ENCODE measurements at places on chromosomes 3 and 15.

- DNase-seq, result no peak
Observed at GRCh38 chr3:74592359-74592758, 22.1 kb downstream of the CNTN3 start.

GRCh38 chr15:58066042-58066867, 744 bp upstream of the ALDH1A2 start:
- DNase-seq, result peak; percentile 16

GRCh38 chr3:152779653-152780052, 55.3 kb upstream of the P2RY1 start:
- no peak for DNase-seq

GRCh38 chr15:75178938-75179745, 22.5 kb upstream of the C15orf39 start:
- DNase-seq, result no peak

- DNase-seq, result no peak
Observed at GRCh38 chr3:195040094-195040493, 230.9 kb downstream of the XXYLT1 start.

DNA sequence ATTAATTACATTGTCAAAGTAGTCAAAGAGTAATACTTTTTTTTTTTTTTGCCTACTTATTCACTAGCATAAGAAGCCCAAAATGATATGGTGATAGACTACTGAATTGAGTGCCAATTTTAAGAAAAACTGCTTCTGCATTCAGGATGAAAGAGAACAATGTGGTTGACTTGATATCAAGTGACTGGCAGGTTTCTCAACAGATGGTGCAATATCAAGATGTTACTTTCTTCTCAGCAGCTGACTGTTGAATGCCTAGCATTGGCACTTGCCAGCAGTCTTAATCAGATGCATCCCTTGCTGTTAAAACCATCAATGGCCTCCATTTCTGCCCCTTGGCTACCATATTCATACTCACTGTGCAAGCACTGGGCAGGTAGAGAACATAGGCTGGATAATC, 863.2 kb downstream of the GBE1 start:
- no peak for DNase-seq

- DNase-seq, result no peak
Observed at GRCh38 chr3:184945886-184946625, 134.1 kb downstream of the VPS8 start.

DNA sequence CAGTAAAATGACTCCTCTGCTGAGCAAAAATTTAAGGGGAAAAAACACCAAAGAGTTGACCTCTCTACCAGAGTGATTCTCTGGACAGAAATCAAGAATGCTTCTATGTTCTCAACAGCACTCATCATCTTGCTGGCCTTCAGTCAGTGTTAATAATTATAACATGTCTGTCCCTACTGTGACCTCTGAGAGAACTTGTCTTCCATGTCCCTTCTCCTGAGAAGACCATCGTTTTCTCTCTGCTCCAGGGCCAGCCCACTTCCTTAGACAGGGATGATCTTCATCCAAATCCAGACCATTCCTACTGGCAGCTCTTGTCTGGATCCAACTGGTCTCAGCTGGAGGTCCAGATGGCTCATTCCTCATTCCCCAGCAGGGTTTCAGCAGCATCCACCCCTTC, 139.0 kb upstream of the NECTIN3 start:
- no peak for DNase-seq

GRCh38 chr3:64083575-64083974, 60.3 kb upstream of the PSMD6 start:
- no peak for DNase-seq

- DNase-seq, result no peak
Observed at GRCh38 chr15:60394689-60395097, 3.1 kb downstream of the ANXA2 start.

- DNase-seq, result no peak
Observed at GRCh38 chr3:35946121-35946853, 307.0 kb downstream of the ARPP21 start.

DNA sequence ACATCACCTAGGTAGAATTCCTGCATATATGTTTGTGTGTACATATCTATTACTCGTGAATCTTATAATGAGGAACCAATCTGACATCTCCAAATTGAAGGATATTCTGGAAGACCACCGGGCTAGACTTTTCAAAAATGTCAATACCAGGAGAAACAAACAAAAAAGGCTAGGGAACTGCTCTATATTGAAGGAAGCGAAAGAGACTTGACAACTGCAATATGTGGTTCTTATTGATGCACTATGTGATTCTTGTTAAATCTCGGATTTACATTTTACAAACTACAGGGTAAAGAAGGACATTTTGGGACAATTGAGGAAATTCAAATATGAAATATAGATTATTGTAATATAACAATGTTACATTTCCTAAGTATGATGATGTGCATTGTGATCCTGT, 137.5 kb upstream of the CCDC54 start:
- DNase-seq, result no peak

DNA sequence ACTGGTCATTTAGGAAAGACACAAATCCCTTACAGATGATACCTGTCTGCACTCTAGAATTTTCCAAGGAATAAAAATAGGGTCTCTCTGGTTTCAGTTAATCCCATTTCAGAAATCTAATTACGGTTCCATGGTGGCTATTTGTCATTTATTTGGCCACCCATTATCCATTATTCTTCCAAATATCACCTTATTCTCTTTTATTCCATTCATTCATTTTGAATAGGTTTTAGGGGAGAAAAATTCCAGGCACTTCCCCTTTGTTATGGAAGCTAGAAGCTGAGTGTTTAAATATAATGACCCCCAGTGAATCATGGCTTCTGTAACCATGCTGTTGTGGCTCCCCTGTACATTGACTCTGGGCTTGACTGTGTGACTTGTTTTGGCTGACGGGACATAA, 420.8 kb upstream of the DPH6 start:
- DNase-seq, result no peak

DNA sequence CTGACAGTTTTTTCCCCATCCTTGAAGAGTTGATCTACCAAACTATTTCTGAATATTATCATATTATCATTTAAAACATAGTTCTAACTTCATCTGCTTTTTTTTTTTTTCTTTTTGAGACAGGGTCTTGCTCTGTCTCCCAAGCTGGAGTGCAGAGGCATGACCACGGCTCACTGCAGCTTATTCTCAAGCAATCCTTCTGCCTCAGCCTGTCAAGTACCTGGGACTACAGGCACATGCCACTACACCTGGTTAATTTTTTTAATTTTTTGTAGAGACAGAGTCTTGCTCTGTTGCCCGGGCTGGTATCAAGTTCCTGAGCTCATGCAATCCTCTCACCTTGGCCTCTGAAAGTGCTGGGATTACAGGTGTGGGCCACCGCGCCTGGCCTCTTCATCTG, 1.3 kb downstream of the EIF2AK4 start:
- DNase-seq, result no peak

DNA sequence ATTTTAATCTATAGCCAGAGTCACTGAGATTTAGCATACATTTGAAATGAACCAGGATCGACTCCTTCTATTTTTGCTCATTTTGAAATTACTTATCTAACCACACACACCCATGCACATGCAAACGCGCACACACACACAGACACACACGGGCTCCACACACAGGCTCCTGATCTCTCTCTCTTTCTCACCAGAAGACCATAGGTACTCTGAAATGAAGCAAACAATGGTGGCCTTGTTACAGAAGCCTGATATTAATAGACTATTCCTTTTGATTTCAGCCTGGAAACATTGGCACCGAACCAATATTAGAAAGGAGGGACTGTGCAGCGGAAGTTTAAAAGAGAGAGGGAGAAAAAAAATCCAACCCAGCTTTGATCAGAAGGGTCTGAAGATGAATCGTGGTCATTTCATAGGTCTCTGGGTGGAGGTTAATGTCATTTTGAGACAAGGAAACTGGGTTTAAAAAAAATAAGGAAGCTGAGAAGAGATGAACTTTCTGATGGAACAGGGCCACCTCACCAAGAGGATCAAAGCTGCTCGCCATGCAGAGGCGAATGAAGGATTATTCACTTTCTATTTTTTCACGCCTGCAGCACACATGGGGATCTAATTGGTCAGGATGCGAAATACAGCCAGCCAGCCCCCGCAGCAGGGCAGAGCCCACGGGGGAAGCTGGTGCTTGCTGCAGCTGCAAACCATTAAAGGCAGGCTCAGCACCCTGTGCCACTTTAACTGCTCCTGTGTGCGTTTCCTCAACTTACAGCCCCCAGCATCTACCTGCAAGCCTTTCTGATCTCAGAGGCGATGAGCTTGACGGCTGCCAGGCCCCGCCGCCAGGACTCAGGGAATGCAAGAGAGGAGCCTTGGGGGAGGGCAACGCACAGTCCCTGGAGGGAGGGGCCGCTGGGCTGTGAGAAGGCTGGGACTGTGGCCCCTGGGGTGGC, 88.8 kb downstream of the HES1 start:
- no peak for DNase-seq

DNA sequence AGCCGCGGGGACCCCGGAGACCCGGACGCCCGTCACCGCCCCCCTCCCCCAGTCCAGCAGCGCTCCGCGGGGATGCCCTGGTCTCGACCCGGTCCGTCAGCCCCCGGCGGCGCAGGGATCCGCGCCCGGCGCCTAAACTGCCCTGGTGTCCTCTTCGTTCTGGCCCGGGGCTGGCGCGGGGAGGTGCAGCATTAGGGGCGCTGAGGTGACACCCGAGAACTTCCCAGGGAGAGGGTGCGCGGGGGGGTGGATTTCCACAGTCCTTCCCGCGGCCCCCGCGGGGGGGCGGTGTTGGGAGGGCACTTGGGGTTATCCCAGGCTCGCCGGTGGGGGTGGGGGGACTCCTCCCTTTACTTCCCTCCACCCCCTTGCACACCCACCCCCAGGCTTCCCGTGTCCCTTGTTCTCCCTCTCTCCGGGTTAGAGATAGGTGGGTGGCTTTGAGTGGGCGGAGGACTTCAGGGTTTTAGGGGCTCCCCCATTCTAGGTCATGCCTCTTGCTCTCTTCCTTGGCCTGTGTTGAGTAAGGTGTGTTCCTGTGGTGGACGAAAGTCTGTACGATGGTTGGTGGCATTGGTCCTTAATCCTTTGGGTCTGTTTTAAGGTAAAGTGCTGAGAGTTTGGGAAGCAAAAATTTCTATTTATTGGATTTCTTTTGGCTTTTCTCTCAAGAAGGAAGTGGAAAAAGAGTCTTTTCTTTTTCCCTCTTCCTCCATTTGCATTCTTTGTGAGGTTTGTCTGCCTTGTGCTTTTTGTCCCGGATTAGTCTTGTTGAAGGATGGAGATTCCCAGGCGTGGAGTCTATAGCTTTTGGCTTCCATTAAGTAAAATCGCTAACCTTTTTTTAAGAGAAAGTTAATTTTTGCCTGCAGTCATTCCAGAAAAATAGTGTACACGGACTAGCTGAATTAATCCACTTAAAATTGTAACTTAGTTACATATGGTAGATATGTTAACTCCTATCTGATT, 811 bp downstream of the SKIL start:
- DNase-seq, result peak; percentile 56

DNA sequence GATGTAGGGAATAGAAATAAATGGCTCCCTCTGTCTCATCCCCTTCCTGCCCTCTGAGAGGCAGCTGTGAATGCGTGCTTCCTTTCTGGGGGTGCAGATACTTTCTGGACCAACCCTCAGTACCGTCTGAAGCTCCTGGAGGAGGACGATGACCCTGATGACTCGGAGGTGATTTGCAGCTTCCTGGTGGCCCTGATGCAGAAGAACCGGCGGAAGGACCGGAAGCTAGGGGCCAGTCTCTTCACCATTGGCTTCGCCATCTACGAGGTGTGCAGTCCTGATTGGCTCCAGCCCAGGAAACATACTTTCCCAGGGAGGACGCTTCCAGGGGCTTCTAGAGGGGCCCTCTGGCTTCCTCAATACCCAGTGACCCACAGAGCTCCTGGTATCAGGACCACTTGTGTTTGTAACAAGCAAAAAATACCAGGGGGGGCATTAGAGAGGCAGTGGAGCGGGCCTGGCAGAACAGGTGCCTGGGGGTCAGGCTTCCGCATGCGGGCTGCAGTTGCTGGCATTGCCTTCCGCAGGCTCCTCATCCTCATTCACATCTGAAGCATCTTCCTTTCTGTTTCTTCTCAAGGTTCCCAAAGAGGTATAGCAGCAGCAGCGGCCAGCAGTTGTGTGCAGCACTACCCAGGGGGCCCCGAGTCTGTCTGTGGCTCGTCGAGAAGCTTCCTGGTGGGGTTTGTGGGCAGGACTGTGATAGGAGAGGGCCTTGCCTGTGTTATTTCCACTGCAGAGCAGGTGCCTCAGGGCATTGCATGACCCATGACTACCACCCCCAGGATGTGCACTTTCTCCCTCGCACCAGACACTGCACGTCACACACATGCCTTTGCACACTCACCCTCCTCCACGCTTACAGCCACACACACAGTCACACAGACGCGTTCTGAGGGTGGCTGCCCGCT, 42.5 kb downstream of the CAPN3 start:
- no peak for DNase-seq

GRCh38 chr3:155313300-155313699, 19.8 kb upstream of the STRIT1 start:
- DNase-seq, result no peak

- no peak for DNase-seq
Observed at GRCh38 chr3:72462595-72463011, 385.6 kb downstream of the SHQ1 start.

DNA sequence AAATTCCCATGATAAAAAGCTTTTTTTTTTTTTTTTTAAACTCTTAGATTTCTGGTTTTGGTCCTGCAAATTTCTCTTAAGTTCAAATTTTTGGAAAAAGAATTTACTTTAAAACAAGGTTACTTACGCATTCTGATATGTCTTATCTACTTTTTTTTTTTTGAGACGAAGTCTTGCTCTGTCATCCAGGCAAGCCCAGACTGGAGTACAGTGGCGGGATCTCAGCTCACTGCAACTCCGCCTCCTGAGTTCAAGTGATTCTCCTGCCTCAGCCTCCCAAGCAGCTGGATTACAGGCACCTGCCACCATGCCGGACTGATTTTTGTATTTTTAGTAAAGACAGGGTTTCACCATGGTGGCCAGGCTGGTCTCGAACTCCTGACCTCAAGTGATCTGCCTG, 83.2 kb downstream of the RASA2 start:
- DNase-seq, result no peak

DNA sequence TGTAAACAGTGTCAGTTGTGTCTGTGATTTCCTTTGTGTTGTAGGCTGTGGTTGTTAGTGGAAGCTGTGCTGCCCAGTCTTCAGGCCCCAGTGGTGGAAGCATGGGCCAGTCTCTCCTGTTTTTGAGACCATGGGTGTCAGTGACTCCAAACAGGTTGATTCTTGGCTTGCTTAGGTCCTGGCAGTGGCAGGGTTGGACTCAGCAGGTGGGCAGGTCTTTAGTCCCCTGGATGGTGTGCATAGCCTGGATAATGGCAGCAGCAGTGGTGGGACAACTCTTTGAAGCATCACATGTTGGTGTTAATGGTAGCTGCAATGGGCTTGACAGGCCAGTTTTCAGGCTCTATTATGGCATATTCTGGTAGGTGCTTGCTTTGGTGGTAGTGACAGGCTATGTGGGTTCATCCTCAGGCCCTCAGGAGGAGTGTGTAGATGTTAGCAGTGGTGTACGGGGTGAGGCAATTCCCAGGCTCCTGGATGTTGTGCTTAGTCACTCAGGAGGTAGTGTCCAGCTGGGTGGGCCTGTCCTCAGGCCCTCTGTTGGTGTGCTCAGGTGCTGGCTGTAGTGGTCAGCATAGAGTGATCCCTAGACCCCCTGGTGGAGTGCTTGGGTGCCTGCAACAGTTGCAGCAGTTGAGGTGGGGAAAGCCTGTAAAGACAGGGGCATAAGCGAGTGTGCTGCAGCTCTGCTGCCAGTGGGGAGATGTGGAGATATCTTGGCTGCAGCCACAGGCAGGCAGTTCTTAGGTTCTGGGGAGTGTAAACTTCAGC, 596.7 kb downstream of the PDCD6IP start:
- no peak for DNase-seq

Measured in activated CD4-positive, alpha-beta T cell treated with anti-CD3 and anti-CD28 coated beads, Interleukin-2, amount 50 U/mL, for 24 hours (primary cell).